ENCODE measurements at places on chromosomes 4 and X.

DNA sequence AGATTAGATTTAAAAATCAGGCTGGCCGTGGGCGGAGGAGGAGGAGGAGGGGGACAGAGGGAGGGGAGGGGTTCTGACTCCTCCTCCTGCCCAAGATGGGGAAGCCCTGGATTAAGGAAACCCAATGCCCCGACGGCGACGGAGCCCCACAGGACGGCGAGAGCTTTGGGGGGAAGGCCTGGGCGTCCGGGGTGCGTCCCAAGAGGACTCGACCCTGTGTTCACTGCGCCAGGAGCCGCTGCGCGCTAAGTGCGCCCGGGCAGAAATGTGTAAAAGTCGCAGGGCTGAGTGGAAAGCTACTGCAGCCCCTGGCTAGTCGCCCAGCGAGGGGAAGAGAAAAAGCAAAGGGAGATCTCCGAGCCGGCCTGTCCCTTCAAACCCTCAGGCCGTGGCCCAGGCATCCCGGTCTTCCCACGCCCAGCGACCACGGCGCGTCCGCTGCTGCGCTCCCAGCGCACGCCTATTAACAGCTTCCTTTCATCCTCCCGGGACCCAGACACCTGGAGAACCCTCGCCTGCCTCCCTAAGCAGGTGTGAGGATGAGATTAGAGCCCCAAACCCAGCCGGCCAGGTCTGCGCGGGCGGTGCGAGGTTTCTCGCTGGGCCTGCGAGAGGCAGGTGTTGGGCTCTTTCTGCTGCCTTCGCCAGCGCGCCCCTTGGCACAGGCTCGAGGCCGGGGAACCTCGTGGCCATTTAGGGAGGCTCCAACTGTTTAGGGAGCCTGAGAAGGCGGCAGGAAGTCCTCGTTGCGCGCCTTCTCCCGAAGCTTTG lies 1.4 kb upstream of the RPS6KA3 start:
- peak; percentile 4 for DNase-seq

DNA sequence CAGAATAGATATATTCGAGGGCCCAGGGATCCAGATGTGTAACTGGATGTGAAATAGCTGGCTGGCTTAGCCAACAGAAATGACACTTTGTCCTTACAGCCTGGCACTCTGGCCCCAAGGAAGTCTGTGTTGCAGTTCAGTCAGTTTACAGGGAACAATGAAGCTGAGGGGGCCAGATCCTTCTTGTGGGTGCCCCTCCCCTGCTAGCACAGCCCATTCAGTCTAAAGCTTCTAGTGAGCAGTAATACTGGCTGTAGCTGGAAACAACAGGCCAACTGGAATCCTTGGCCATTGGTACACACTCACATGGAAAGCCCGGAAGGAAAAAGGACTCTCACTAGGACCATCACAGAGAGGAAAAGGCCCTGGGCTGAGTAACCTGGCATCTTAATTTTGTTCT lies 22.7 kb upstream of the CD40LG start:
- DNase-seq, result no peak

GRCh38 chrX:108123591-108124366 lies 32.2 kb downstream of the ATG4A start:
- no peak for DNase-seq

DNA sequence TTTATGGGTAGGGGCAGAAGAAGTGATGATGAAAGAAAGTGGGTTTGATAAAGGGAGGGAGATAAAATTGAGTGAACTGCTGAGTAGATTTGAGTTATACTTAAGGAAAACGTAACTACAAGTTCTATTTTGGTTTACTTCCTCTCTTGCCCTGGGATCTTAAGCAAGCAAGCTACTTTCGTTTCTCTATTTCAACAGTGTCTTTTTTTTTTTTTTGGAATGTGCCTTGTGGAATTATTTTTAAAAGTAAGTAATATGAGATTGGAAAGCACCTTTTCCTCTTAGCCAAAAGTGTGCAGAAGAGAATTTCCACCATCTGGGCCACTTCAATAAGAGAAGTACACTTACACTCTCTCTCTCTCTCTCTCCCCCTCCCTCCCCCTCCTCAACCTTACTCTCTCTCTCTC lies 16.0 kb upstream of the C4orf36 start:
- no peak for DNase-seq

- DNase-seq, result peak; percentile 19
These were observed 334.7 kb upstream of the NDST3 start for GRCh38 chr4:117699595-117699994.

GRCh38 chrX:137695417-137695816 lies 129.5 kb downstream of the ZIC3 start:
- DNase-seq, result no peak

GRCh38 chr4:138864961-138865720 lies 150.4 kb upstream of the NOCT start:
- DNase-seq, result no peak
